ENCODE measurements at places on chromosomes 7 and 10. TPM values are rescaled to one million over a fixed set of nuclear protein-coding genes. Genes with fewer than 3 reads are reported as not detected.

The VAX1 gene
- total RNA-seq = 0.23 TPM

DNA sequence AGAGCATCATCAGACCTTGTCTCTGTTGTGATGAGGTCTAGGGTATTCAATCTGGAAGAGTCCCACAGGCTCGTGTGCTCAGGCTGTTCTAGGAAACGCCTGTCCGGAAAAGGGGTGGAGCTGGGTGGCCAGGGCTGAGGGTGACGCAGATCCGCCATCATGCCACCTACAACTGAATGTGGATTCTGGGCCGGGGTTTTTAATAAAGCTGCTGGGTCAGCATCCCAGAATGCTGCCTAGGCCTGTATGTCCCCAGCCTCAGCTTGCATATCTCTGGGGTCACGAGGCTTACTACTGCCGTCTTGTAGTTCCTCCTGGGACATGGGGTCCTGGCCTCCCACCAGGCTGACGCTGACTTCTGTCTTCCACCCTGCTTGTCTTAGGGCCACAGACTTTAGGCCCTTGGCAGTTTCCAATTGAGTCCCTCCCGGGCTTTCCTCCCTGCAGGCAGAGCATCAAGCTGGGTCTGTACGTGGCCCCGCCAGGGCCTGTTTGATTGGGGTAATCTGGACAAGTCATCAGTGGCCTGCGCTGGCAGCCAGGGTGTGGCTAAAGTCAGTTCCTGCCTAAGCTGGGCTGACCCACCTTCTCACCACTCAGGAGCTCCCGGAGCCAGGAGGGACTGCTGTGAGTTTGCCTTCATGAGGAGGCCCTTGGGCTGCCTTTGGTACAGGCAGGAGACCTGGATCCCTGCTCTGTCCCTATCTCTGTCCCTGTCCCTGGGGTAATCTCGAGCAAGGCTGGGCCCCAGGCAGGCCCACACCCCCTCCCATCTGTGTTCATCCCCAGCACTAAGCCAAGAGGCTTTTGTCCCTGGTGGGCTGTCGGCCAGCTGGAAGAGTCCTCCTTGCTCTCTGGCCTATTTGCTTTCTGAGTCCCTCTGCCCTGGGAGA is 79.9 kb downstream of the ZMIZ1 start:
- H3K36me3 ChIP-seq = no peaks in the 10 kb centered on the region
- peak overlapping the region; percentile 75 for H3K27ac ChIP-seq
- no peak for DNase-seq
- H3K27me3 ChIP-seq = no peaks in the 10 kb centered on the region
- H3K4me1 ChIP-seq = peaks cover 43% of the 10 kb centered on the region

GRCh38 chr7:55134786-55135185 is 116.0 kb downstream of the EGFR start:
- DNase-seq = no peak
- H3K4me3 ChIP-seq = no peak overlapping the region
- H3K27ac ChIP-seq = no peak overlapping the region

DNA sequence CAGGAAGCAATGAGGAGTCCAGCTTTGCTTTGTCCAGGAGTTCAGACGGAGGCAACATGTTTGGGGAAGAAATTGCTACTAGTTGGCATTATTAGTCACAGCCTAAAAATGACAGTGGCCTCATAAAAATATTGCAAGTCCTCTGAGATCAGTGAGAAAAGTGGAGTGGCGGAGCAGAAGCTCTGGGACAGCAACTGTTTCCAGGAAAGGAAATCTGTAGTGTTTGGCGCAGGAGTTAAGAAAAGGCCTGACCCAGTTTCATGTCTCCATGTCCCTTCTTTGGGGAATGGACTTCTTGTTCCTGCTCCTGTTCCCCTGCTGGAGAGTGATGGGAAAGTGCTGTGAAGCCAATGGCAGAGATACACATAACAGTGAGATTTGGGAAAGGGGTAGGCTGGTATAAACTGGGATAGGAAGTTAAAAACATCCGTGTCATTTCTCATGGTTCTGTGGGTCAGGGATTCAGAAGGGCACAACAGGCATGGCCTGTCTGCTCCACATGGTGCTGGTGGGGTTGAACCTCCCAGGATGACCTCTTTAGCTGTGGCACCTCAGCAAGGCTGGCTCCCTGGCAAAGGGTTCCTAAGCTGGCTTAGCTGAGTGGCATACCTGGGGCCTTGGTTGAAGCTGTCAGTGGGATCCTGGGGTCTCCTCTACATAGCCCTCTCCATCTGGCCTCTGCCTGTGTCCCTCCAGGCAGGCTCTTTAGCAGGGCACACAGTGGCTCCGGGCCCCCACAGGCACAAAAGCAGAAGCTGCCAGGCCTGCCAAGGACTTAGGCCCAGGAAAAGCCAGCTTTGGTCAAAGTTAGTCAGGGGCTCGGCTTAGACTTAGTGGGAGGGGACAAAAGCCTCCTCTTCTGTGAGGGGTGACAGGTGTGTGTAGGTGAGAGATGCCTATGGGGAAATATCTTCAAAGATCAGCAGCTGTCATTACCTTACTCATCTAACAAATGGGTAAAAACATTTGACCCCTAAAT is 77.7 kb downstream of the WDFY4 start:
- peaks cover 9% of the 10 kb centered on the region for H3K27me3 ChIP-seq
- H3K4me1 ChIP-seq = no peaks in the 10 kb centered on the region
- H3K27ac ChIP-seq = no peak overlapping the region
- H3K36me3 ChIP-seq = no peaks in the 10 kb centered on the region
- H3K4me3 ChIP-seq = no peak overlapping the region

- H3K4me3 ChIP-seq = no peak overlapping the region
- H3K27ac ChIP-seq = no peak overlapping the region
- peaks cover 17% of the 10 kb centered on the region for H3K36me3 ChIP-seq
- no peaks in the 10 kb centered on the region for H3K4me1 ChIP-seq
Measured at GRCh38 chr7:29896685-29897411, 90.5 kb downstream of the WIPF3 start.

- no peak for DNase-seq
- H3K27ac ChIP-seq = no peak overlapping the region
- no peaks in the 10 kb centered on the region for H3K36me3 ChIP-seq
- peaks cover 3% of the 10 kb centered on the region for H3K4me1 ChIP-seq
Measured at GRCh38 chr7:73647725-73648592, 19.7 kb upstream of the VPS37D start.

GRCh38 chr10:47418966-47419365 is 34.9 kb upstream of the ZNF488 start:
- peaks cover 16% of the 10 kb centered on the region for H3K4me1 ChIP-seq
- no peaks in the 10 kb centered on the region for H3K36me3 ChIP-seq
- DNase-seq = no peak
- peak overlapping the region; percentile 94 for H3K27ac ChIP-seq

The OR9A2 gene
- not detected for total RNA-seq

DNA sequence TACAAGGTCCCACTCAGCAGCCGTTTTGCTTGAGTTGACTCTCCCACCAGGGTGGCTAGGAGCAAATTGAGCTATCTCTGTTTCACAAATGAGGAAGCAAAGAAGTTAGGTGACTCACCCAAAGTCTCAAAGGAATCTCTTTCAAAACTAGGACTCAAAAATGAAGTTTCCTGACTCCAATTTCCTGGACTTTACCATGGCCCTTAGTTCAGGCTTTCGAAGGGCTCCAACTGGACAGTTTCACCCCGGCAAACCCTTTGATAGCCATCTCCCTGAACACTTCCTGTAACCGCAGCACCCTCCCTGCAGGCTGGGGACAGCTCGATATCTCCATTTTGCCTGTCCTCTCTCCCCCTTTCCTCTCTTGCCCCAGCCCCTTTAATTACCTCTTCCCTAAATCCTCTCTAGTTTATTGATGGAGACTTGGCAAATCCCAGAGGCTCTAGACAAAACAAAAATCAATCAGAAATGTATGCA is 4.7 kb upstream of the AFAP1L2 start:
- H3K27ac ChIP-seq = peak overlapping the region; percentile 65
- no peak for DNase-seq
- peaks cover 29% of the 10 kb centered on the region for H3K4me1 ChIP-seq
- H3K27me3 ChIP-seq = peaks cover 24% of the 10 kb centered on the region
- H3K4me3 ChIP-seq = peak overlapping the region; percentile 44
- H3K36me3 ChIP-seq = no peaks in the 10 kb centered on the region

DNA sequence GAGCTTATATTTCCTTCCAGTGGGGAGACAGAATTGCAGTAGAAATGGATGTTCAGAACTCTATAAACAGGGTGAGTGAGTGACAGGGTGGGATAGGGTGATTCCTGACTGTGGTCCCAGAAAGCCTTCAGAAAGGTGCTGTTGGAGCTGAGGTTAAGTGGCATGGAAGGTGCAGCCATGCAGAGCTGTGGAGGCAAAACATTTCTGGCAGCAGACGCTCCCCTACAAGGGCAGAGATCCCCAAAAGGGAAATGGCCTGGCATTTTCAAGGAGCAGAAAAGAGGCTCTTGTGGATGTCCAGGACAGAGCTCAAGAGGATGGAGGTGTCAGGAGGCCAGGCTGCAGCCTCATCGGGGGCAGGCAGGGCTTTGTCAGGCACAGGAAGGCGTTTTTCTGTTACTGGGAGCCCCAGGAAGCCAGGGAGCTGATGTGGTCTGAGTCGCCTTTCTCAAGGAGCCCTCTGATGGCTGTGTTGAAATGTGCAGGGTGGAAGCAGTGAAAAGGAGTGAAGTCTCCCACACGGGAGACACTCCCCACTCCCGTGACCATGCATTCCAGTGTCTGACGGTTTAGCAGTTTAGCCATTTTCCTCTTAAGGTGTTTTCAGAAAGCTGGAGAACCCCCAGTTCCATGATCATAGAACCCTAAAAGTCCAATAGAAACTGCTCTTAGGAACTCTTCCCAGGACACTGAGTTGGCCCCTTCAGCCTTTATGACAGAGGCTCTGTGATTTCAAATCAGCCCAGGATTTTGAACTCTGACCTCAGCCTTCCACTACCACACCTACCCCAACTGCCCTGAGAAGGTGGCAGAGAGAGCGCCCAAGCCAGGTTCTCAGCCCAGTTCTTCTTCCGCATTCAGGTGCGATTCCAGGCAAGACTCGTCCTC is 96.2 kb downstream of the C10orf105 start:
- H3K27ac ChIP-seq = peak overlapping the region; percentile 75
- no peaks in the 10 kb centered on the region for H3K36me3 ChIP-seq
- peak; percentile 28 for DNase-seq
- H3K4me3 ChIP-seq = no peak overlapping the region
- peaks cover 52% of the 10 kb centered on the region for H3K4me1 ChIP-seq

Measured in neural crest cell (in vitro differentiated cells).